ENCODE measurements at places on chromosomes 4 and X. TPM values are rescaled to one million over a fixed set of nuclear protein-coding genes. Genes with fewer than 3 reads are reported as not detected.

SSX4B gene
- not detected for total RNA-seq

SHROOM4 gene
- 8.6 TPM for total RNA-seq

NAP1L2 gene
- total RNA-seq, result 10.7 TPM

SPACA5B gene
- not detected for total RNA-seq

DNA sequence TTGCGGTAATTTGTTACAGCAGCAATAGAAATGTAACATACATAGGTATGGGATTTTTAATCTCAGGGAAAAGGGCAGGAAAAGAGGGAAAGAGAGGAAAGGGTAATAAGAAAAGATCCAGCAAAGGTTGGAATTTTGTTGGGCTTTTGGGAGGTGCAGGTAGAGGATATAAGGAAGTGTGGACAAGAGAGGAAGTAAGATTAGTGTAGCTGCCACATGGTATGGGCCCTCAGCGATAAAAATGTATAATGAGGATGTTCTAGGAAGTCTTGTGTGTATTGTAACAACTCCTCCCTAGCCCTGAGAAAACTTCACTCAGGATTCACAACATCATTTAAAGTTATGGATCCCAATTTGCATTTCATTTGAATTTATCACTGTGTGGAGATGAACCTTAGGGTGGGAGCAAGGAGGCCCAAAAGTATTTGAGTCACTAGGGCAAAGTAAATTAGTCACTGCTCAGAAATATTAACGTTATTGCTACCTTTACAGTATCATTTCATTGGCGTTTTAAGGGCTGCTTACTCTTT is 2.8 kb upstream of the IL21 start:
- no peak for DNase-seq

DNA sequence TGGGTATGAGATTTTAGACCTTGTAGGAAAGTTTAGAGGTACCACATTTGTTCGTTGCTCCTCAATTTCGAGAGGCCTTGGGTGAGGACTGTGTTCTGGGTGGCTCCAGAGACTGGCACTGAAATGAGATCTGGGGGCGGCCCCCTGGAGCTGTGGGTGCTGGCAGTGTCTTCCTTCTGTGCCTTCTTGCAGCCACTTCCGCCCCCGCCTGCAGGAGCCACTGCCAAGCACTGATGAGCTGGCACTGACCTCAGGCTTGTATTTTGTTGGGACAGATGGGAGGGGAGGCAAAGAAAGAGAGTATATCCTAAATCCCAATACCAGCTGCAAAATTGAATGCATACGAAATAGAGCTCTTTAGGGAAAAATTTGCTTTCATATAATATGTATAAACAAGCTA is 64.5 kb upstream of the CLDN34 start:
- DNase-seq, result no peak

DNA sequence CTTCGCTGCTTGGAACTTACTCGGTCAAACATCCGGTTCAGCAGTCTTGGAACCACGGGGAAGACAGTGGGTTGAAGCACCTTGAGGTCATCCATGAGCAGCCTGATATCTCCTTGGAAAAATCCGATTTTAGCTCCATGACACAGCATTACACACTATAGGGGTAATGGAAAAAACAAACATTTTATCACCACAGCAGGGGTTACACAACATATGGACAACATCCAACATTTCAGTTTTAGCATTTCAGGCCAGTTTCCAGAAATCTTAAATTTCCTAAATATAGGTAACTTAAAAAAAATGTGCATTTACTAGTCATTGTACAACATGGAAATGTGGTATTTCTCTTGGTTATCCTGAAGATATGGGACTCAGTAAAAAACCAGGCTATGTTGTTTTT is 34.4 kb upstream of the CENPU start:
- no peak for DNase-seq

DNA sequence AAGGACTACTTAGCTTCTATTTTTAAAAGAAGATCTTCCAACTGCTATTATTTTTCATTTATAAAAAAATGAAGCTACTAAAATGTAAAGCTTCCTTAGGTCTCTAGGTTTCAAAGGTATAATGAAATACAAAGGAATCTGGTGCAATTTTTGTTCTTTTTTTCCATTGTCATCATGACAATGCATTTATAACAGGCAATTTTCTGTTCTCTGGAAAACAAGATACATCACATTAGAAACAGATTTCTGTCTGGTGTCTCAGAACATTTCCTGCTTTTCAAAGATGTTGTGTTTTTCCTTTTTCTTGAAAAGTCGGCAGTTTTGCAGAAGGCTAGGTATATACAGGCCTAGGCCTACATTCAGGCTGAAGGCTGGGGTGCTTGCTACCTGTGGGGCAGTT is 63.6 kb upstream of the ATP8A1 start:
- DNase-seq, result no peak

DNA sequence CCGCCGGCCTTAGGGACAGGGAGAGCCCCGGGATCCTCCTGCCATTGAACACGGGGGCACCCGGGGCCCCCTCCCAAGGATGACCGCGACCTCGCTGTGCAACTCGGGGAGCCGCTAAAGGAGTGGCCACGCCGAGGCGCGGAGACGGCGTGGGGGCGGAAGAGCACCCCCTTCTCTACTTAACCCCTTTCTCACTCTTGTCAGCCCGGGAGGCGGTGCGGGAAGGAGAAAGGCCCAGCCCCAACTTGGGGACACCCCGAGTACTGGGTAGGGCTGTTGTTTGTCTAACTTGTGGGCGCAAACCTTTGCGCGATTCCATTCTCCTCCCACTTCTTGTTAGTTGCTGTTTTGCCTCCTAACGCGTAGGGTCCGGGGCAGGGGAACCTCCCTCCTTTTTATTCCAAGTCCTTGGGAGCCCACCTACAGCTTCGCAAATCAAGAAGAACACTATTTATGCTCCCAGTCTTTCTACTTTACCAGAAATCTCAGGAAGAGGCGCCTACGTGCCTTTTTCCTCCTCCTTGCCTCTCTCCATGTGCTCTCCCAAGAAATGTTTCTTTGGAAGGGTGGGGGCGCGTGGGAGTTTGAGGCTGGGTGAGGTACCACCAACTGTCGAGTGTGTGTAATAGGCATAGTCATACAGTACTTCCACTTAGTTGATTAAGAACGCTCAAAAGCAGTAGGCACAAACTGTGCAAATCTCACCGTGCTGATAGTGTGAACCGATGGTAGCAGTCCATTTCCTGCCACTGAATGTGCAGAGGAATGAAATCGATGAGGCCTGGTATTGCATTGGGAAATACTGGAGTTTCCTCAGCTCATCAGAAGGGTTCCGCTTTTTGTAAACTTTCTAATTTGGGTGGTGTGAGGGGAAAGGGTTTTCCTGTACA is 813 bp downstream of the DIAPH2 start:
- no peak for DNase-seq

- DNase-seq, result peak; percentile 85
Observed at GRCh38 chr4:153084980-153085630, 119.1 kb upstream of the TRIM2 start.

DNA sequence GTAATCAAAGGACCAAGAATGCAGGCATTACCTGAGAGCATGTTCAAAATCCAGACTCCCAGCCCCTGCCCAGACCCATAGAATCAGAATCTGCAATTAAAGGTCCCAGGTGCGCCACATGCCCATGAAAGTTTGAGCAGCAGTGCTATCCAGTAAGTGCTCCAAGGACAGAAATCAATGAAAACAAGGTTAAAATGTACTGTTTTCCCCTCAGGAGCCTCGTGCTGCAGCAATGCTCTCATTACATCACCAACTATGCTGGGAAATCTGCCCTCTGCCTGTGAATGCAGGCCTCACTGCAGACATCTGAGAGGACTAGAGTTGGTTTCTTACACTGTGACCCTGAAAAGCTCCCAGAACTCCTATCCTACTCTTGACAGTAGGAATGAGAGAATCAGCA is 21.1 kb downstream of the ANXA5 start:
- no peak for DNase-seq

GRCh38 chr4:185202984-185203485 is 765 bp downstream of the CFAP97 start:
- DNase-seq, result no peak

Data from cardiac septum (tissue), 1 donor.